GM20000 (cell line): ENCODE measurements at places on chromosomes 11 and 22.

DNA sequence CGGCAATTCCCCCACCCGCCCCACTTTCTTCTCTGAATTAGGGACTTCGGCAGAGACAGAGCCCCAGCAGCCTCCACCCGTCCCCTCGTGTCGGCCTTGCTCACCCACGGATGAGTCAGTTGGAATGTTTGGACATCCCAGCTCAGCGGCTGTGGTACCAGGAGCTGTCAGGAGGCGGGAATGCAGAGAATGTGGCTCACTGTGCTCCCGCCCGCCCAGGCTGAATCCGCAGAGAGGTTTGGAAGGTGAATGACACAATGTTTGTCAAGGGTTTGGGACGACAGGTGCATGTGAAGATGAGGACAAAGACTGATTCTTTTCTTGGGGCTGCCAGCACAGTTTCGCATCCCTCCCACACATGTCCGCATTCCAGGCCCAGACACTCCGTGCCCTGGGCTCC lies 39.6 kb downstream of the LIF start:
- no peak for DNase-seq

DNA sequence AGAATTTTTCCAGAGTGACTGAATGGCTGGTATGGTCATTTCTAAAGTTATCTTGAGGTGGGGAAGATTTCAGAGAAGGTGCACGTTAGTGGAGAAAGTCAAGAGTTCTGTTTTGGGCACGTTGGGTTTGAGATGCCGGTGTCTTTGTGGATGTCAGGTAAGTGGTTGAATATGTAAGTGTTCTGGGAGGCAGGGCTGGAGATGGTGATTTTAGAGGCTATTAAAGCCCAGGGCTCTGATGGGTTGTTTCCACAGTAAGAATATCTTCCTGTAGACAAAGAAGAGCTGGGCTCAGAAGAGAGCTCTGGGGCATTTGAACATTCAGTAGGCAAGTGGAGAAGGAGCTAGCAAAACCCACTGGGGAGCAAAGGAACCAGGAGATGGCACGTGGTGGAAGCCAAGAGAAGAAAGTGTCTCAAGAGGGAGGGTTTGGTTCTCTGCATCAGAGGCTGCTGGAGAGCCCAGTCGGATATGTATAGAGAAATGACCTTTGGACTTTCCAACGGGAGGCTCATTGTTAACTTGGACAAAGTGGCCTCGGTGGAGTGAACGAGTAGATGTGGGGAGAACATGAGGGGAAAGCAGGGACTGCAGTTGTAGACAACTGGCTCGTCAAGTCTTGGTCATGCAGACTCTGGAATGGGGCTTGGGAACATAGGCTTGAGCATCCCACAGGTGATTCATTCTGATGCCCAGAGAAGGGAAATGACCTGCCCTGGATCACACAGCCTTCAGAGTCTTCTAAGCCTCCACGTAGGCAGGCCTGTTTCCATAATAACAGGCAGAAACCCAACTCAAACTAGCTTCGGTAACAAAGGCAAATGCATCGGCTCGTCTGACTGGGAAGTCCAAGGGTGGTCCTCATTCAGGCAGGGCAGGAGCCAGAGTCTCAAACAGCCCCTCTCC lies 98.4 kb upstream of the PARVA start:
- DNase-seq = no peak

DNA sequence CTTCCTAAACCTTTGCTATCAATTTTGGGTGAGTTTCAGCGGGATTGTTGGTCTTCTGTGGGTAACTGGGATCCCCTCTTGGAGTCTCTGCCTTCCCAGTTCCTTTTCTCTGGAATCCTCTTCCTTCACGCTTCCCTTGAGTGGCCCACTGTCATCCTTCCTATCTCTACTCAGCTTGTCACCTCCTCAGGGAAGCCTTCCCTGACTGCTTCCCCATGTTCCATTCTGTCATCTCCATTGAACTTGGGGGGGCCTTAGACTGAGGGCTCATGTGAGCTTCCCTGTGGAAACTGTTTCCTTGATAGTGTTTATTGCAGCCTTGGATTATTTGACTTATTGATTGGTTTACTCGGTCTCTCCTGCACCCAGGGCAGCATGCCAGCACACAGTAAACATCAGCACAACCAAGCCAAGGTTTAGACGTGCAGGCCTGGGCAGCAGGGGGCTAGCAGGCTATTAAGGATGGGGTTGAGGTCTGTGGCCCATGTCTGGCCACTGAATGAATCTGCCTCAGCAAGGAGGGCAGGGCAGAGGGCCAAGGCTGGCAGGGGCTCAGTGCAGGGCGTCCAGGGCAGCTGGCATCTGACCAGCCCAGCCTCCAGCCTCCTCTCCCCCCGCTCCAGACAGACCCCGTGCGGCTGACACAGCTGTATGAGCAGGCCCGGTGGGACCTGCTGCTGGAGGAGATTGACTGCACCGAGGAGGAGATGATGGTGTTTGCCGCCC lies 7.2 kb downstream of the TRPT1 start:
- DNase-seq = no peak

DNA sequence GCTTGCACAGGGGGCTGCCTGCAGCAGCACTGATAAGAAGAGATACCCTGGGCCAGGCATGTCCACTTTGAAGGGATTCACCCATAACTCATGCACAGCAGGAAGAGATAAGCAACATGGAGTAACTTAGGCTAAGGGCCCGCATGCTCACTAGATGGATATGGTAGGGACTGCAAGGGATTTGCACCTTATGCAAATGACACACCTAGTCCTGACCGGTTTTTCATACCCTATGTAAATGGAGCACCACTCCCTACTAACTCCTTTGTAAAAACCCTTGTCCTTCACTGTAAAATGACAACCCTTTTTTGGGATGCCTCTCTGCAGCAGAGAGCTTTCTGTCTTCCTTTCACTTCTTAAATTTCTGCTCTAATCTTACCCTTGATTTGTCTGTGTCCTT lies 658.9 kb upstream of the CCDC179 start:
- DNase-seq = no peak

- DNase-seq = no peak
Observed at GRCh38 chr11:116272181-116272789, 500.5 kb downstream of the BUD13 start.

DNA sequence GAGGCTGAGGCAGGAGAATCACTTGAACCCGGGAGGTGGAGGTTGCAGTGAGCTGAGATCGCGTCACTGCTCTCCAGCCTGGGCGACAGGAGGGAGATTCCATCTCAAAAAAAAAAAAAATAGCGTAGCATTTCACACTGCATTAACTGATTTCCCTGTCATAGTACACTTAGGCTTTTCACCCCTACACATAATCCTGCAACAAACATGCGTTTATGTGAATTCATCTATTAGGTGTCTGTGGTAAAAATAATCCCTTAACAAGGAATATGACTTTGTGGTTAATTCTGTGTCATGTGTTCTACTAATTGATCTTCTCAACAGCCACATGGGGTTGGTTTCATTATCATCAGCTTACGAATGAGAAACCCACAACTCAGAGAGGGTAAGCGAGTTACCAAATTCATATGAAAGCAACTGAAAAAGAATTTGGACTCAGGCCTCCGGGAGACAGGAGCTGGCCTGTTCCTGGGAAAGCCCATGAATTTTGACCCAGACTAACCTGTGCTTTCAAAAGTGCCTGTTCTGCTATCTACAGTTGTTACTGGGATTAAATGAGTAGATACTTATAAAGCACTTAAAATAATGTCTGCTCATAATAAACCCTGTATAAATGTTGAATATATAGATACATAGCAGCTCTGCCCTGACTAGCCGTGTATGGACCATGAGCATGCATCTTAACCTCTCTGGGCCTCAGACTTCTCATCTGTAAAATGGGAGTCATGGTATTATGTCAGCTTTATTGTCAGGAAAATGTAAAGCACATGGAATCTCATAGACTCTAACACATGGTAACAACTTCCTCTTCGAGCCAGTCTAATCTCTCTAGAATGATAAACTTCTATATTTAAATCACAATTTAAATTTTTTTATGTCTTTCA lies 36.6 kb downstream of the KCNJ1 start:
- peak; percentile 41 for DNase-seq

DNA sequence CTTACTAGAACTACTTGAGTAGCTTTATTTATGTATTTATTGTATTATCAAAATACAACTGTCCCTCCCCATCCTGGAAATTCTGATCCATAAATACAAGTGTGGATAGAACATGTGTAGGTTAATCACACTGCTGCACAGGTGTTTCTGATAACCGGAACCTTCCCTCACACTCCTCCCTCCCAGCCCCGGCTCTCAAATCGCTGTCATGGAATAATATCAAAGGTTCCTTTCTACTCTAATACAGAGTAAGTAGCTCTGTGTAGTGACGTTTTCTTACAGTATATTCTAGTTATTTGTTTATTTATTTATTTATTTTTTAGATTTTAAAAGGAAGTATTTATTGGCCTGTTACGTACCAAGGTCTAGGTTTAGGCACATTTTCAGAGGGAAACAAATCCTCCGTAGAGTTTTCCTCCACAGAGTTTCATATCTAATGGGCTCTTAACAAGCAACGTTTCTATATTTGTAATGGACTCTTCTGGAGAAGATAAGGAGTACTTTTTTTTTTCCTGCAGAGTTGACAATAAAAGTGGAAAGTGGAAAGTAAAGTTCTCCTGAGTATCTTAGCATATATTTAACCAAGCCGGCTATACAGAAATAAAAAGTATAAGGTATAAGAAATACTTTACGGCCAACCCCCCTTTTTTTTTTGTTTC lies 129.0 kb upstream of the CARD18 start:
- no peak for DNase-seq

GRCh38 chr11:87097582-87097981 lies 59.8 kb downstream of the TMEM135 start:
- DNase-seq = peak; percentile 32

GRCh38 chr11:62770778-62771143 lies 435 bp upstream of the TAF6L start:
- no peak for DNase-seq

- DNase-seq = peak; percentile 52
Observed at GRCh38 chr11:45933131-45933831, 10.8 kb downstream of the LARGE2 start.

- no peak for DNase-seq
Observed at GRCh38 chr11:2002042-2002776, 4.6 kb upstream of the H19 start.

- no peak for DNase-seq
Observed at GRCh38 chr11:124520550-124520854, 23.0 kb downstream of the OR8B12 start.

GRCh38 chr22:17655289-17655688 lies 16.7 kb downstream of the BCL2L13 start:
- DNase-seq = no peak

DNA sequence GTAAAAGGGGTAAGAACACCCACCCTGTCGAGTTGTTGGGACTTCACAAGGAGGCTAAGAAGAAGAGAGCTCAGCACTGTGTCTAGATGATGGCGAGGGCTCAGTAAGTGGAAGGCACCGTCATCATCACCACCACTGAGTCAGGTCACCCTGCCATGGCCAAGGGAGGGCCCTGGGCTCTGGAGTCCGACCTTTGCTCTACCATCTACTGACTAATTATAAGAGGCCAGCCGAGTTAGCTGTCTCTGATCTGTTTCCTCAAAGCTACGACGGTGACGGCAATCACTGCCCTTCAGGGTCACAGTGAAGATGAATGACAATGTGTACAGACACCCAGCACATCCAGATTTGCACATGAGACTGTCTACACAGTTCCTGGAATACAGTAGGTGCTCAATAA lies 29.3 kb downstream of the KIAA0930 start:
- DNase-seq = no peak

DNA sequence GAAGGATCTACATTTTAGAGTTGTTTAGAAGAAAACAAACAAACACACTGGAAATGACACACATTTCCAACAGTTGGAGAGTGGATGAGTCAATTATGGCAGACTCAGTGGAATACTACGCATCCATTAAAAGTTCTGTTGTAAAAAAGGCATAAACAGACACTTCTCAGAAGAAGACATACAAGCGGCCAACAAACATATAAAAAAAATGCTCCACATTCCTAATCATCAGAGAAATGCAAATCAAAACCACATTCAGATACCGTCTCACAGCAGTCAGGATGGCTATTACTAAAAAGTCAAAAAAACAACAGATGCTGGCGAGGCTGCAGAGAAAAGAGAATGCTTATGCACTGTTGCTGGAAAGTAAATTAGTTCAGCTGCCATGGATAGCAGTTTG lies 298.2 kb downstream of the DDX10 start:
- DNase-seq = no peak

GRCh38 chr11:108913204-108913603 lies 248.3 kb downstream of the DDX10 start:
- DNase-seq = no peak

DNA sequence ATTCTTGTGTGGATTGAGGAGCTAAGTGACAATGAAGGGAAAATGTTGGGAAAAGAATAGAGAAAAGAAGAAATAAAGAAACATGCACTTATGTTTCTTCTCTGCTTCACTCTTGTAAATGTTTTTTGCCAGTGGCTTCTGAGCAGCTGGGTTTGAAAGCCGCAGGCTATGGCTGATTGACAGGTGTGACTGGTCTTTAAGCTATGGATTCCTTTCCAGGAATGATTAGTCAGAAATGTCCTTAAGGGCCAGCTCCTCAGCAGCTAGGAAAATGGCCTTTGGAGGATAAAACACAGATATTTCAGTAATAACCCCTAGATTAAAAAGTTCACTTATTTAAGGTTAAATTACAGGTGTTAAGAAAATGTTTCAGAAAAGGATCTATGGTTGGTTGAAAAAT lies 6.5 kb upstream of the USP28 start:
- no peak for DNase-seq

GRCh38 chr11:82738091-82738490 lies 4.4 kb upstream of the FAM181B start:
- no peak for DNase-seq

DNA sequence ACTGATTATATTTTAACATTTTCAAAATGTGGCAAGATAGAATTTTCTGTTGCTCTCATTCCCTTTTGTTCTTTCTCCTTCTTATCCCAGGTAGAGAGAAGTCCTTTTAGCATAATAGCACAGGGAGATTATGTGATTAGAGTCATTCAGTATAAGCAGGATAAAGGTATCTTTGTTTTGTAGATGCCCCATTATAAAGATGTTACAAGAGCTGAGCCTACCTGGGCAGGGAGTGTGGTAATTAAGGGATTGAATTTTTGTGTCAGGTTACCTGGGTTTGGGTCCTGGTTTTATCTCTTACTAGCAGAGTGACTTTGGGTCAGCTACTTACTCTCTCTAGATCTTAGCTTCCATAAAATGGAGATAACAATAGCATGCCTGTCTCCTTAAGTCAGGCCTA lies 536.5 kb downstream of the TMEM135 start:
- no peak for DNase-seq

- DNase-seq = no peak
Observed at GRCh38 chr22:37188901-37189466, 937 bp upstream of the C1QTNF6 start.

GRCh38 chr22:19831016-19831415 lies 23.7 kb downstream of the GNB1L start:
- DNase-seq = no peak

DNA sequence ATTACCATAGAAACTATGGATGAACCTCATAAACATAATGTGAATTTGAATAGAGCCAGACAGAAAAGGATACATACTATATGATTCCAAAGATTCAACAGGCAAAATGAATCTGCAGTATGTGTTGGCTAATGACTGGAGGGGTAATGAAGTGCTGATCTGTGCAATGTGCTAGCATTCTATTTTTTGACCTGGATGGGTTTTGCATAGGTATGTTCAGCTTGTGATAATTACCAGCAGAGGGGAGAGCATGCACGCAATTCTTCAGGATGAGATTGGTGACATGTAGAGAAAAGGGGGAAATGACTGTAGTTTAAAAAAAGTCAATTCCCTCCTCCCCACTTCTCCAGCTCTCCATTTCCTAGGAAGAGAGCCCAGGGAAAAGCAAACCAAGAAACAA lies 618 bp upstream of the CCDC81 start:
- DNase-seq = no peak

- no peak for DNase-seq
Observed at GRCh38 chr11:44171518-44171917, 76.0 kb downstream of the EXT2 start.

- DNase-seq = no peak
Observed at GRCh38 chr22:40396882-40397281, 26.5 kb downstream of the SGSM3 start.
